ENCODE measurements at places on chromosomes 1 and 21.
A peak's percentile ranks its signal among the peaks of the same experiment; 100 is the strongest.

DNA sequence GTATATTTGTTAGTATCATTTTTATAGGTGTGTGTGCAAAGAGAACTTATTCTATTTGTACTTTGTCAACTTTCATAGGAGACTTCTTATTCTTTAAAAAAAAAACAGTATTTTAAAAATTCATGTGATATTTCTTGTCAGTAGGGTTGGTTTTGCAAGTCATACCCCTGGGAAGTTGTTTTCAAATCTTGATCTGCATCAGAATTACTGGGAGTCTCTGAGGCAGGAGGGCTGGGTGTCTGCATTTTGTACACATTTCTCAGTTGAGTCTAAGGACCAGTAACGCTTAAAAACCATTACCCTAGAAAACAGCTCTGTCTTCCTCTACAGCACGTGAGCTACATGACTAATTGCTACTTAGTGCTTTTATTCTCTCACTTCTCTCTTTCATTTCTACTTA, 76.0 kb upstream of the CTTNBP2NL start:
- no peak for DNase-seq

- no peak for DNase-seq
Measured at GRCh38 chr1:24329331-24329730, 10.2 kb downstream of the GRHL3 start.

GRCh38 chr1:41072051-41072450, 50.5 kb upstream of the SLFNL1 start:
- DNase-seq, result no peak

- no peak for DNase-seq
Measured at GRCh38 chr21:45403133-45403824, 1.7 kb upstream of the COL18A1 start.

DNA sequence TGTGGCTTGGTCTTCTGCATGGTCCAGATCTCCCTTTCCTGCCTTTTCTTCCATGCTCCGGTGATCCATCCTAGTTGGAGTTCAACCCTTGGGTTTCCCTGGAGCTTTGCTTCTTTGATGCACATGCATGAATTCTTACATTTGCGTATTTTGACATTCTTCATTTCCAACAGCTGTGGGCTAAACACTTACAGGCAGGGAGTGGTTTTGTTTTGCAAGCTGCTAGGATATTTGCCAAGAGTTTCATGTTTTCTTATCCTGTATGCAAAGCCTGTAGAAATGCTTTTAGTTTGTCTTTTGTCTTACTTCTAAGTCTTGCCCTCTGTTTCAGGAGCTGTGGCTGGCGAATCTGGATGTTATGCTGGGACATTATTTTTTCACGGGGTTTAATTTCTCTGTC, 90.3 kb upstream of the PAXBP1 start:
- no peak for DNase-seq

DNA sequence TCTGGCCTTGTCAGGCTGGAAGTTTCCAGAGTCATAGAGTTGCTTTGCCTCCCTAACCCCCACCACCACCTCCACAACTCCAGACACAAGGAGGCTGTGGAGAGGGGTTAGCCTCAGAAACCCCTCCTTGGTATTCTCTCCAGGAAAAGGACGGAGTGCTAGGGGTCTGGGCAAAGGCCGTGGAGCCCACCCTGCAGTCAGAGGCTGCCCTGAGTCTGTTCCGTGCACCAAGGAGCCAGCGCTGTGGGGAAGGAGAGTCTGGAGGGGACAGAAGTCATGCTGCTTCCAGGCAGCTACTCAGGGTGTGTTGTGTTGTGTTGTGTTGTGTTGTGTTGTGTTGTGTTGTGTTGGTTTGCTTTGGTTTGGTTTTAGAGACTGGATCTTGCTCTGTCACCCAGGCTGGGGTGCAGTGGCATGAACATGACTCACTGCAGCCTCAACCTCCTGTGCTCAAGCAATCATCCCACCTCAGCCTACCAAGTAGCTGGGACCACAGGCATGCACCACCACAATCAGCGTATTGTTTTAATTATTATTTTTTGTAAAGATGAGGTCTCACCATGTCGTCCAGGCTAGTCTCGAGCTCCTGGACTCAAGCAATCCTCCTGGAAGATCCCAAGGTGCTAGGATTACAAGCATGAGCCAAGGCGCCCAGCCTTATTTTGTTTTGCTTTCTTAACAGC, 122.2 kb upstream of the TMEM51 start:
- DNase-seq, result no peak

- DNase-seq, result no peak
Measured at GRCh38 chr1:166981589-166981988, 6.2 kb upstream of the ILDR2 start.

DNA sequence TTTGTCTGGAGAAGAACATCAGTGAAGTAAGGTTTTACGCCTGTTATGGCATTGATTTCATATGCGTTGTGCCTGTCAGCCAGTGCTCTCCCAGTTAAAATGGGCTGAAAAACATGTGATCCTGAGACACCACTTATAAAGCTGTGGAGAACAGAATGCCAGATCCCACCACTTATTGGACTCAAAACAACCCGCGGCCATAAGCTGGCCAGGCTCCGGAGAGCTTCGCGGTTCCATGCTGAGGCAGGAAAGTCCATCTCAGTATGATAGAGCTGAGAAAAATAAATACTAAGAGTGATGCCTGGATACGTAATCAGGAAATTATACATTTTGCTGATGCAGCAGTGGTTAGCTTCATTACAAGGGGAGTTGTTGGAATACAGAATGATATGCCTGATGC, 5.1 kb downstream of the APOBEC4 start:
- DNase-seq, result no peak

DNA sequence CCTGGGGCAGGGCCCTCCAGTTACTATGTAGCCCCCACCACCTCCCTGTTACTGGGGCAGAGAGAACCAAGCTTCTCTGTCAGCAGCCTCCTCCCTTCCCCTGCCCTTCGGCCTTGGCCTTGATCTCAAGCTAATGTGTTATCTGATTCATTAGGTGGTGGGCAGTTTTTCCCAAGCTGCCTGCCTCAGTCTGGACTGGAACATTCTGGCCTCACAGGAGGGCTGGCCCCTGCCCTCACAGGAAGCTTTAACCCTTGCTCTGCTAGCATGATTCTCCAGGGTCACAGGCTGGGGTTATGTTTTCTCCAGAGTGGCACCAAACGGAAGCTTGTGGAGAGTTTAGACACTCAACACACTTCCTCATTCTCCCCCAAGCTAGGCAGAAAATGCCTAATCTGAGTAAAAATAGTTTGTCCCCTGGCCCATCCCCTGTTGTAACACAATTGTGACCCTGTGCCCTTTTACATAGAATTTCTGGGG, 37.2 kb upstream of the SLC6A9 start:
- no peak for DNase-seq

DNA sequence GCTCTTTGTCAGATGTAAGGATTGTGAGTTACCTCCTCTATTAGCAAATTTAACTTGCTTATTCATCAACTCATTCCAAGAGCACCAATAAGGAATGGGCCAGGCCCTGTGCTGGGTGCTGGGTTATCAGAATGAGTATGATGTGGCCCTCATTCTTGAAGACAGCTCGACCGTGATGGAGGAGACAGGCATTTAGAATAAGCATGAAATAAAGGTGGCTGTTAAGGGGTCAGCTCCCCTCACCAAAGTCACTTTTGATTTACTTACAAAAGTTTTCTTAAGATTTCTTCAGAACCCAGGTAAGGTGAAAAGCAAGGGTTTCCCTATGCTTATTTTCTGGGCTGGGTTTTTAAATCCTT, 15.3 kb upstream of the PADI1 start:
- no peak for DNase-seq

DNA sequence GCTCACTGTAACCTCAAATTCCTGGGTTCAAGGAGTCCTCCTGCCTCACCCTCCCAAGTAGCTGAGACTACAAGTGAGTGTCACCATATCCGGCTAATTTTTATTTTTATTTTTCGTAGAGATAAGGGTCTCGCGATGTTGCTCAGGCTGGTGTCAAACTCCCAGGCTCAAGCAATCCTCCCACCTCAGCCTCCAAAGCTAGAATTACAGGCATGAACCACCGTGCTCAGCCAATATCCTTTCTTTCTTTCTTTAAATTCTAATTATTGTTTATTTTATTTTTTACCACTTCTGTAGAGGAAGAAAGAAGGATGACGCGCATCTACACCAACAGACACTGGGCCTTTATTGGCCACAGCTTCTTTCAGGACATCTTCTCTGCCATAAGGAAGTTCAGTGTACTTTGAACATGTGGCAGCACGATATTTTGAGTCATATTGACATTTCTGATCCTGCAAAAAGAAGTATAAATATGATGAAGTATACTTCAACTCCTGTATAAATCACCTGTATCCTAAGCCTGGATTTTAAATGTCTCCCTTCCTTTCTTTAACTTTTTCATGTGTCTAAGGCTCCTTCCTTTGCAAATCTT, 15.8 kb downstream of the CTSS start:
- DNase-seq, result no peak

DNA sequence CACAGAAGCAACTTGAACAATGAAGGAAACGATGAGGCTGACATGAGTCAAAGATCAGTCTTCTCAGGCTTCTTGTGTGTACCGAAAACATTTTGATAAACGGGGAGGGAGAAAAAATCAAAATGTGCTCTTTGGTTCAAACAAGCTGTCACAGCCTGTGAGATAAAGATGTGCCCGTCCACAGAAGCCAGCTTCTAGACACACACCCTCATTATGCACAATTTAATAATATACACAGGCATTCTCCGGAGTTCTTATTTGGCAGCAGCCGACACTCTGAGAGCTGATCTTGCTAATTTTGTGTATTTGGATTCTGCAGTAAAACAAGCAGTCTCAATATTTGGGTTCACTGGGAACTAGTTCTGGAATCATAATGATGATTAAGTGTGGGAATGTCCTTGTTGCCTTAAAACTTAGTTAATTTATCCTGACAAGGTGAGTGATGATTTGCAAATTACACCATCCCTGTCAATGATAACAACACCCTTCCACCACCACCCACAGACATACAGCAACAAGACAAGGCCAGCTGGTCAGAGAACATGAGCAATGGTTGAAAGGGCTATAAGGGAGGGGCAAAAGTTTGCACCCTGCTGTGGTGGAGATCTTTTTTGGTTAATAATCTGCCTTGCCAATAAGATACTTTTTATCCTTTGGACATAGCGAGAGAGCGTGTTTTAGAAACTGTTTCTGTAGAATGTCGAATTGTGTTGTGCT, 269.9 kb upstream of the KIAA0040 start:
- DNase-seq, result no peak

DNA sequence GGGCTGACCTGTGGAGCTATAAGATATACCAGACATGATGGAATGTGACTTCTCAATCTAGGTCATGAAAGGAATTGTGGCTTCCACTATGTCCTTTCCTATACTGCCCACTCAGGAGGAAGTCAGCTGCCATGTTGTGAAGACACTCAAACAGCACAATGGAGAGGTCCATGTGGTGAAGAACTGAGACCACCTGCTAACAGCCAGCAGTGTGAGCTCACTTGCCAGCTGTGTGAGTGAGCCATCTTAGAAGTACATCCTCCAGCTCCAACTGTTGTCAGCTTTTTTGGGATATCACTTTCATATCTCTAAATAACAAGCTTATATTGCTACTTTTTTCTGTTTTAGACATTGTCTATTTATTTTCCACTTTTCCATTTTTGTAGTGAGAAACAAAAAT, 29.7 kb downstream of the OLFML3 start:
- no peak for DNase-seq

DNA sequence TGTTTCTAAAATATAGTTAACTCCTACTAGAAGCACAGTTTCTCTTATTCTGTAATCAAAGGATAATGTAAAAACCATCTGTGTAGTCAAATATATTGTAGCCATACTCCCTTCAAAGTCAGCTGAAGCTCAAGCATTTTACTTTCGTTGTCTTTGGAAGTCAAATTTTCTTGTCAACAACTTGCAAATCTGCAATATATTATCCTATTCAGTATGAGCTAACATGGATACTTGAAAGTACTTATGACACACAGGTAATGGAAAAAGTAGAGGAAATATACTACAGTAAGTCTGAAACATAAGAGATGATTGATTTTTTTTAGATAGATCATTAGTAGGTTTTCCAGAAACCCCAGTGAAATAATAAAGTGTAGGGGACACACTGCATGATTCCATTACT, 121.5 kb downstream of the COL24A1 start:
- DNase-seq, result no peak

DNA sequence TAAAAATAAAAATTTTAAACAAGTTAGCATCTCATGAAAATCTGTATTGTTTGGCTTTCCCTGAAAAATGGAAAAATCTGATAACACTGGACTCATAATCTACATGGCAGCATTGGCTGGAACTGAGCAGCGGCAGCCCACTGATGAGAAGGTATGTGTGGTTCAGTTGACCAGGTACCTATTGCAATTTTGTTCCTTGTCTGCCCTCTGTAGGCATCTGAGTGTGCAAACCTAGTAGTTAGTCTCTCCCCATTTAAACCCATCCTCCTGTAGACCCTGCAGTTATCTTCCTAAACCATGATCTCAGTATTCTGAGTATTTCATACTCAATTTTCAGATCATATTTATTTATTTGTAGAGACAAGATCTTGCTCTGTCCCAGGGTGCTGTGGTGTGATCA, 59.4 kb upstream of the SERBP1 start:
- DNase-seq, result no peak

- DNase-seq, result no peak
Measured at GRCh38 chr1:157124855-157125254, 13.3 kb downstream of the ETV3 start.

- DNase-seq, result no peak
Measured at GRCh38 chr1:192131914-192132313, 26.3 kb upstream of the RGS18 start.

- no peak for DNase-seq
Measured at GRCh38 chr1:176241385-176242015, 34.4 kb upstream of the COP1 start.

DNA sequence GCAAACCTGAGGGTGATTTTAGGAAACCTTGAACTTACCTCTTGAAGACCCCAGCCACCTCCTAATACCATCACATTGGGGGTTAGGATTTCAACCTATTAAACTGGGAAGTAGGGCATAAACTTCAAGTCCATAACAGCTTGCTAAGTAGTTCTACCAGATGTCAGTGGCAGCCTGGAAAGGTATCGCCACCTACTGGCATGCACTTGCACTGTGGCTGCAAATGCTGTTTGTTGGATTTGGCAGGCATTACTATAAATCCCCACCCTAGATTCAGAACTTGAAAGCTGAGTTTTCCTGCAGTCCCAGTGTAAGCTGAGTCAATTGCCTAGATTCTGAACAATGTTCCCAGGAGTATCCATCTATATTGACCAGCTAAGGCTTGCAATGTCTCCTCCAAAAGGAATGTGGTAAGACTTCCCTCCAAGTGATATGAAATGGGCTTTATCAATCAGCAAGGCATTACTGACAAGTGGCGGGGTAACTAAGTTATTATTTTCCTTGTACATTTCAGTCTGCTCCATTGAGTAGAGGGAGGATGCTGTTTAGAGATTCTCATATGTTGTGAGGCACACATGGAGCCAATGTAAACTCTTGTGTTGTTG, 474.5 kb downstream of the PTPRC start:
- DNase-seq, result peak; percentile 2

- no peak for DNase-seq
Measured at GRCh38 chr21:10272216-10272615, 249.2 kb upstream of the TPTE start.
